ENCODE measurements at places on chromosomes 2 and 18.

- no peak for DNase-seq
Measured at GRCh38 chr18:8871489-8871888, 166.1 kb downstream of the MTCL1 start.

GRCh38 chr2:221514305-221515040, 57.6 kb downstream of the EPHA4 start:
- no peak for DNase-seq

- DNase-seq = no peak
Measured at GRCh38 chr2:72963423-72964145, 46.3 kb downstream of the EMX1 start.

- DNase-seq = no peak
Measured at GRCh38 chr18:57696271-57696670, 74.6 kb upstream of the NARS1 start.

- DNase-seq = no peak
Measured at GRCh38 chr2:12162269-12163247, 416.1 kb downstream of the LPIN1 start.

DNA sequence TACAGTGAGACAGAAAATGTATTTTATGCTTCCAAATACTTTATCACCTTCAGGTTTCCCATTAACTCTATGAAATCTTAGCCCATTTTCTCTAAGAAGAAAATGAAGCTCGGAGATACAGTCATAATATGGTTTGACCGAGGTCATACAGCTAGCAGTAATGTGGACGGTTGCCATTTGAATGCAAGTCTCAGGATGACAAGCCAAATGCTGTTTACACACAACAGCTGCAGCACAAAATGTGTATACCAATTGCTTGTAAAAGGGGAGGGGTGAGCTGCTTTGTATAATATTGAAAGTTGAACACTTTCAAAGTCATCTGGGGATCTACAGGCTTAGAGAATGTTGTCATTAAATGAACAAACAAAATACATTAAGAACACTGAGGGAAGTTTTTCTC, 93.8 kb upstream of the FSIP2 start:
- no peak for DNase-seq

GRCh38 chr2:190103144-190103543, 40.6 kb upstream of the MSTN start:
- DNase-seq = no peak

GRCh38 chr2:147420947-147421675, 423.7 kb upstream of the ACVR2A start:
- no peak for DNase-seq

DNA sequence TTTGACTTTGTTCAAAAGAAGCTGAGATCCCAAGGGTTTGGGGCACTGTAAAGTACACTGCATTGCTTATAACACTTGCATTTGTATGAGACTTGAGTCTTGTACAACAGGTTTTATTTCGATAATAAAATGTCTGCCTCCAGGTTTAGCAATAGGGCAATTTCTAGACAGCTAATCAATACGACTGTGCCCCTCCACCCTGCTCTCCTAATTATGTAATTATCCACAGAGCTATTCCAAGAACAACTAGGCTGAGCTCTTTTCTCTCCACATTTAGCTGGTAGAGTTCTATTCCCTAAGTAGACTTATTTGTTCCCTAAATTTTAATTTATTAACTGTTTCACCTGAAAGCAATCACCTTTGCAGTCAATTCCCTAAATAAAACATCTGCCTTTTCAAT, 52.9 kb upstream of the LINC00305 start:
- no peak for DNase-seq

DNA sequence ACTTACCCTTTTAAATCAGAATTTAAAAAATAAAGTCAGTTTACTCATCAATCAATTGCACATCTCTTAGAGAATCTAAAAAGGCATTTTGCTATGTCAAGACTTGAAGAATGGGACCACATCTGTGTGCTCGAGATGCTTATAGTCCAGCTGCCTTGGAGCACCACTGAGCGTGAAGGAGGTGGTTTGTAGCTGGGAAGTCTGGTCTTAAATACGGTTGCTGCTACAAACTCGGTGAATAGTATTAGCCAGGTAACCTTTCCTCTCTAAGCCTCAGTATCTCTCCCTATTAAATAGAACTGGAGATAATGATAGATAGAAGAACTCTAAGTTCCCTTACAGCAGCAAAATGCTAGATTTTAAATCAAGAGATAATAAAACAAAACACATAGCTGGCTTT, 289.7 kb downstream of the TRIB2 start:
- DNase-seq = no peak

GRCh38 chr2:120520929-120521912, 175.3 kb downstream of the INHBB start:
- DNase-seq = no peak

GRCh38 chr18:34098109-34098508, 126.6 kb downstream of the NOL4 start:
- no peak for DNase-seq

- DNase-seq = no peak
Measured at GRCh38 chr2:72846171-72847095, 20.6 kb upstream of the EXOC6B start.

DNA sequence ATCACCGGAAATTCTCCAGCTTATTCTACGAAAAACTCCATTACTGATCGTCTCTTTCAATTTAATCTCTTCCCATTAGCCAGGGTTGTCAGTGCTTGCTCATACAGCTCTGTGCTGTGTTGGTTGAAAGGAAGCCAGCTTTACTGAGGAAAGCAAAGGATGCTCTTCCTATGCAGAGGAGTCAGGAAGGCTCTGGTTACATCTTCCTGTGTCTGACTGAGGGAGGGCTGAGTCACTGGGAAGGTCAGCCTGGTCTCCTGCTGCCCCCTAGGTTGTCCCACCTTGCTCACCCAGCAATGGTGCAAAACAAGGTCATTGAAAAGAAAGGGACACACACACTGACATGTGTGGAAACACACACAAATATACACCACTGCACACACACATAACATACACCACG, 975.6 kb downstream of the DCDC2C start:
- DNase-seq = no peak
